ENCODE measurements at places on chromosomes 6 and 20.

- no peak for DNase-seq
Observed at GRCh38 chr6:4840169-4840568, 64.0 kb downstream of the CDYL start.

- no peak for DNase-seq
Observed at GRCh38 chr6:53802582-53802981, 7.8 kb downstream of the LRRC1 start.

DNA sequence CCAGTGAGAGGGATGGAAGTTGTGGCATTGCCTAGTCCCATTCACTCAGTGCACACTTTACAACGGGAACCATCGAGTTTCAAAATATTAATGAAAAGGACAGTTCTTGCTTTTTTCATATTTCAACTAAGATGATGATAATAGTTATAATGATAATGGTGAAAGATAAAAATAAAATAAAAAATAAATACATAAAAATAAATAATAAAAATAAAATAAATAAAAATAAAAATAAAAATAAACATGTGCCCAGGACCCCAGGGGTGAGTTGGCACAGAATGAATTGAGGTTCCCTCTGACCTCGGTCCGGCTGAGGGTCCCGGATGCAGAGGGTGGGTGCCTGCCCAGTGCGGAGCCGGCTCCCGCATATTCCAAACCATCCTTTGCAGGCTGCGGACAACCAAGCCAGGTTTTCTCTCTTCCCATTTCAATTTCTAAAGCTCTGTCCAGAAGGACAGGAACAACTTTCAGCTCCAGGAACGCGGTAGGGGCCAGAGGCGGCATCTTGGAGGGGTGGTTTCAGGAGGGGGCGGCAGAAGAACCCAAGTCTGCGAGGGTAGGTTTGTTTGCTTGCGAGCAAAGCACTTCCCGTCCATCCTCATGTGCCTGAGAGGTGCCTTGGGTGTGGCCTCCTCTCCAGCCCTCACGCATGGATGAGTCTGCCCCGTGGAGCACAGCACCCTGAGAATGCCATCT lies 236.8 kb downstream of the DLL1 start:
- DNase-seq: no peak

DNA sequence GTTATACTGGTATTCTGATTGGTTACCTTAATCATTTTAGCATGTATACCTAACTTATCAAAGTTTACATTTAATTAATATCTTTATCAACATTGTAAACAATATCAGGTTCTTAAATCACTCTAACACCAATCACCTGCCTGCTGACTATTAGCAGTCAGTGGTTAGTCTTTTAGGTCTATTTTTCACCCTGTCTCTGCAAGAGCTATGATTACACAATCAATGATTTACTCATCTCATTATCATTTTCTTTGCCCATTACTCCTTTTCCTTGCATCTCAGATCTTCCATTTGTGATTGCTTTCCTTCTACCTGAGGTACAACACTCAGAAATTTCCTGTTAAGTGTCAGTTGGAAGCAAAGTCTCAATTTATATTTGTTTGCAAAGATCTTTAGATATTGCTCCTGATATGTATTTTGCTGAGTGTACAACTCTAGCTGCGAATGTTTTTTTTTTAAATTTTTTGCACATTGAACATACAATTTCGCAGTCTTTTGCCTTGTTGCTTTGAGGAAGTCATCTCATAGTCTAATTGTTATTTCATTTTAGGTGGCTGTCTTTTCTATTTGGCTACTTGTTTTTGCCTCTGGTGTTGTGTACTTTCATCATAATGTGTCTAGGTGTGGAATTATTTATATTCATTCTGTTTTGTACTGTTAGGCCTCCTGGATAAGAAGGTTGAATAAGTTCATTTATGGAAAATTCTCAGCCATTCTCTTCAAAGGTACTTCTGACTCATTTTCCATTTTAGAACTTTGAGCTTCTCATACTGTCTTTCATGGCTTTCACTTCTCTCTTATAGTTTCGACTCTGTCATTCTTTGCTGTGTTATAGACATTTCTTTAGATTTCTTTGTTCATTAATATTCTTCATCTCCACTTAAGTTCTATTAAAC lies 104.9 kb upstream of the CEP162 start:
- no peak for DNase-seq

- DNase-seq: peak; percentile 69
Observed at GRCh38 chr6:17280552-17281090, 540 bp upstream of the RBM24 start.

DNA sequence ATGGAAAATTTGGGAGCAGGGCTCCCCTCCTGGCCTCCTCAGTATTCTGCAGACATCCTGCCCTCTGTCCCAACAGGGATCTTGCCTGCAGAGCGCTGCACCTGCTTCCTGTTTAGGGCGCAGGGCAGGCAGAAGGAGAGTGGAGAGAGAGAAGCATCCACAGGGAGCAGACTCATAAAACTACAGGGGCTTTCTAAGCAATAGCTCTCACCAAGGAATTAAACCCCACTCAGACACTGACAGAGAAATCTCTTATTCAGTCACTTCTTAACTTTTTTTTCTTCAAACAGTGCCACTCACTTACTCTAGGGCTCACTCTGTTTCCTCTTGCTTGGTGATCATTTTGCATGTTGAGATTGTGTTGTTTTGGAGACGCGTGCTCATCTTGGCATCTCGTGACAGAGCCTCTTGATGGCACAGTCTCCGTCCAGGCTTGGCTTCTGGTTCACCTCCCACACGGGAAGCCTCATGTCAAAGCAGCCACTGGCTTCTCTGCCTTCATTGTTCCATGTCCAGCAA lies 153.1 kb upstream of the INSM1 start:
- no peak for DNase-seq

DNA sequence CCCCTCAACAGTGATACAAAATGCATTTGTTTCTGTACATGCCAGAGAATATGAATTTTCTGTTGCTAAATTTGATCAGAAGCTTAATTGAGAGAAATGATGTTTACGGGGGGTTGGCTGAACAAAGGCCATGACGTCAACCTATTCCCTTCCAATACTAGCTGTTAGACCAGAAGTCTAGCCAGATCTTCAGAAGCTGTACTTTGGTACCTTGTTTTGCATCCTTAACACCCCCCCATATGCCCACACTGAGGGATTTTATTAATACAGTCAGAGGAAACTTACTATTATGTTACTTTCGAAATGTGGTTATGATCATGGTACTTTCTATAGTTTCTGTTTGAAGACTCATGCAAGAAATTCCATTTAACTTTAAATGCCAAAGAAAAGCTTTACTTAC lies 3.1 kb downstream of the NCOA7 start:
- no peak for DNase-seq
